Peyer's patch (tissue), 4 donors: ENCODE measurements at places on chromosomes 2 and 18.

GRCh38 chr2:100924520-100925451 is 77.3 kb upstream of the RPL31 start:
- H3K4me3 ChIP-seq: peak overlapping the region; percentile 28
- H3K27ac ChIP-seq: peak overlapping the region; percentile 40
- DNase-seq: peak; percentile 23
- peaks cover 10% of the 10 kb centered on the region for H3K36me3 ChIP-seq

GRCh38 chr2:28361991-28362710 is 30.5 kb upstream of the FOSL2 start:
- H3K4me1 ChIP-seq: peaks cover 16% of the 10 kb centered on the region
- no peaks in the 10 kb centered on the region for H3K27me3 ChIP-seq
- H3K27ac ChIP-seq: no peak overlapping the region
- no peaks in the 10 kb centered on the region for H3K36me3 ChIP-seq

DNA sequence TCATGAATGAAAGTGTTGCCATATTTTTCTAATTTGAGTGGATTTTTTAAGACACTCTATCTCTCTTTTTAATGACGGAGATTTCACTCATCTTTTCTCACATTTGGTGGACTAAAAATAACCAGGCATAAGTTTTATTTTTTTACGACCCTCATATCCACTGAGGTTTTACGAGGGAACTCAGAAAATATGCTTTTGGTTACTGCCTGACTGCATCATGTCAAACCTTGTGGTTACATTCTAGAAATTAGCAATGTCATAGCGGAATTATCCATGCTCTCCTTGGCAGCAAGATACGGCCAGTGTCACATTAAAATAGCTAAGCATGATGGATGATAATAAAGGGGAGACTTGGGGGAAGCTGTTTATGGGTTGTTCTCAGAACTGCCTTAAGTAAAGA is 428.6 kb upstream of the FSHR start:
- no peaks in the 10 kb centered on the region for H3K36me3 ChIP-seq
- no peaks in the 10 kb centered on the region for H3K27me3 ChIP-seq
- no peak overlapping the region for H3K4me3 ChIP-seq
- H3K4me1 ChIP-seq: no peaks in the 10 kb centered on the region

- H3K27me3 ChIP-seq: no peaks in the 10 kb centered on the region
- no peak for DNase-seq
- H3K27ac ChIP-seq: no peak overlapping the region
- H3K4me3 ChIP-seq: no peak overlapping the region
- no peaks in the 10 kb centered on the region for H3K4me1 ChIP-seq
Measured at GRCh38 chr18:69161383-69162028, 239.2 kb upstream of the DOK6 start.

GRCh38 chr18:63909870-63910269 is 2.1 kb downstream of the SERPINB10 start:
- no peak overlapping the region for H3K27ac ChIP-seq
- no peak overlapping the region for H3K4me3 ChIP-seq
- no peak for DNase-seq
- no peaks in the 10 kb centered on the region for H3K4me1 ChIP-seq
- H3K27me3 ChIP-seq: no peaks in the 10 kb centered on the region
- H3K36me3 ChIP-seq: no peaks in the 10 kb centered on the region

- no peak overlapping the region for H3K27ac ChIP-seq
- H3K36me3 ChIP-seq: no peaks in the 10 kb centered on the region
- no peak for DNase-seq
- H3K4me1 ChIP-seq: no peaks in the 10 kb centered on the region
- no peaks in the 10 kb centered on the region for H3K27me3 ChIP-seq
Measured at GRCh38 chr18:47410139-47410538, 158.7 kb upstream of the SKOR2 start.

GRCh38 chr2:45432406-45432805 is 178.7 kb downstream of the SRBD1 start:
- no peak overlapping the region for H3K27ac ChIP-seq
- H3K4me3 ChIP-seq: no peak overlapping the region
- H3K4me1 ChIP-seq: no peaks in the 10 kb centered on the region
- no peaks in the 10 kb centered on the region for H3K36me3 ChIP-seq
- no peak for DNase-seq

DNA sequence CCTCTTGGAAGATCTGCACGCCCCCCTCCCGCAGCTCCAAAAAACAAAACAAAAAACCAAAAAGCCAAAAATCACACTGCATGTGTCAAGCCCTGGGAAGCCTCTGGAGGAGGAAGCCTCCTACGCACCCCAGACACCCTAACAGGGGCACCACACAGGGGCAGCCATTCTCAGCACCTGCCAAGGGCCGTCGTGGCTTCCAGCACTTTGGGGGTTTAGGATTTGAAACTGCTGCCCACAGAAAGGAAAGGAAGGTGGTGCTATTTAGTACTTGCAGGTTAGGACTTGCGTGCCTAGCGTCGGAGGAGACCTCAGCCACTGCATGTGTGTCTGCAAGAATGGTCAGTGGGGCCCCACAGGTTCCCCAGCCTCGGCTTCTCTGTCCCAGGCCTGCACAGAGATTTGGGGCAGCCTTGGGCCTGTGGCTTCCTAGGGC is 419 bp upstream of the GPR55 start:
- no peaks in the 10 kb centered on the region for H3K36me3 ChIP-seq
- no peak overlapping the region for H3K4me3 ChIP-seq
- no peak overlapping the region for H3K27ac ChIP-seq
- H3K27me3 ChIP-seq: no peaks in the 10 kb centered on the region
- DNase-seq: peak; percentile 31

DNA sequence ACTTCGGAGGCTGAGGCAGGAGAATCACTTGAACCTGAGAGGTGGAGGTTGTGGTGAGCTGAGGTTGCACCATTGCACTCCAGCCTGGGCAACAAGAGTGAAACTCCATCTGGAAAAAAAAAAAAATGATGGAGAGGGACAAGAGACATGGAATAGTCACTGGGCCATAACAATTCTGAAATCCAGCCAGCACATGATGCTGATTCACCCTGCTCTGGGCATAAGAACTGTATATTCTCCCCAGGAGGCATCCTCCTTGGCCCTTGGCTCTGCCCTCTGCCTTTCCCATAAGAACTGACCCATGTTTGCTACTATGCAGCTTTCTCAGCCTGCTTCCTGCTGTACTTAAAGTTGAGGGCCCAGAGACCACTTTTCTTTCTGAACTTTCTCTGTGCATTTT is 297.7 kb downstream of the GBX2 start:
- H3K27ac ChIP-seq: no peak overlapping the region
- no peaks in the 10 kb centered on the region for H3K36me3 ChIP-seq
- H3K27me3 ChIP-seq: no peaks in the 10 kb centered on the region
- H3K4me1 ChIP-seq: no peaks in the 10 kb centered on the region

GRCh38 chr2:179377296-179377695 is 112.7 kb upstream of the SESTD1 start:
- no peak overlapping the region for H3K27ac ChIP-seq
- no peak for DNase-seq
- H3K27me3 ChIP-seq: no peaks in the 10 kb centered on the region
- no peaks in the 10 kb centered on the region for H3K36me3 ChIP-seq

DNA sequence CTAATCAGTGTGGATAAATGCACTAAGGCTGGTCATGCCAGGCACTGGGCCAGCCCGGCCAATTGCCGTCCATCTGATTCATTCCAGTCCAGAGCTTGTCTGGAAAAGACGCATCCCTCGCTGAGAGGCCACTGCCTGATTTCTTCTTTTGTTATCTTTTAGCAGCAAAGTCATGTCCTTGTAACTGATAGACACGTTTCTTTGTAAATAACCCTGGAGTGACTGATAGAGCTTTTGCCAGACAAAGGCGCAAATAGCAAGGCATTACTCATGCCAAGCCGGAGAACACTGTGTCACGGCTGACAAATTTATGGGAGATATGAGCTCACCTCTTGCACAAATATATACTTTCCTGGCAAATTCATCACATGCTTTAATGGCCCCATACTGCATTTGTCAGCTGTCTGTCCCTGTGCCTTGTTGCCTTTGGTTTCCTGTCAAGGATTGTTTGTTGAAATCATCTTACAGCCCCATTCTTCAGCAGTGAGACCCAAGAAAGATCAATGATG is 164.4 kb downstream of the ETAA1 start:
- no peak for DNase-seq
- no peaks in the 10 kb centered on the region for H3K27me3 ChIP-seq
- H3K36me3 ChIP-seq: no peaks in the 10 kb centered on the region

GRCh38 chr18:3554091-3554601 is 104.2 kb downstream of the TGIF1 start:
- no peak overlapping the region for H3K4me3 ChIP-seq
- H3K4me1 ChIP-seq: no peaks in the 10 kb centered on the region
- no peaks in the 10 kb centered on the region for H3K36me3 ChIP-seq
- no peak for DNase-seq
- H3K27ac ChIP-seq: no peak overlapping the region
- H3K27me3 ChIP-seq: no peaks in the 10 kb centered on the region

DNA sequence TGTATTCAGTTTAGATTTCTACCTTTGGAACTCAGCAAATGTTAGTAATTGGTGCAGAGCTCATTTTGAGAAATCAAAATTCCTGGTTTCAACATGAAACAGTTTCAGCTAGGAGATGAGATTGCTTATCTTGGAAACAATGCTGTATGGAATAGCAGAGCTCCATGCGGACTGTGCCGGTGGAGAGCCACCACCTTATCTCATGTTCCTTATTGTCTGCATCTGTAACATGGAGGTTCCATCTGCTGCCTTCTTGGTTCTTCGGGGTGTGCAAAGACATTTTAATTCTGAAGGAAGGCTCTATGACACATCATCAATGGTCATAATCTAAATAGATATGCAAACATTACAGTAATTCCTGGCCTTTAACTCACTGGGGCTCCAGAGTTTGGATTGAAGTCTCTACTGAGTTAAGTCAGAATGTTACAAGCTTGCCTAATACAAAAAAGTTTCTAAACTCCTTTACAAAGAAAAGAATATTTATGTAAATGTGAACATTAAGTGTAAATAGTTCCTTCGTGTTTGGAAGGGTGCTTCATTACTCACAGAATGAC is 65.3 kb downstream of the PRKRA start:
- no peaks in the 10 kb centered on the region for H3K27me3 ChIP-seq
- H3K36me3 ChIP-seq: no peaks in the 10 kb centered on the region
- no peak for DNase-seq
- H3K4me1 ChIP-seq: no peaks in the 10 kb centered on the region
- no peak overlapping the region for H3K27ac ChIP-seq
- no peak overlapping the region for H3K4me3 ChIP-seq

GRCh38 chr2:36392571-36393255 is 37.1 kb downstream of the CRIM1 start:
- no peak for DNase-seq
- no peak overlapping the region for H3K27ac ChIP-seq

DNA sequence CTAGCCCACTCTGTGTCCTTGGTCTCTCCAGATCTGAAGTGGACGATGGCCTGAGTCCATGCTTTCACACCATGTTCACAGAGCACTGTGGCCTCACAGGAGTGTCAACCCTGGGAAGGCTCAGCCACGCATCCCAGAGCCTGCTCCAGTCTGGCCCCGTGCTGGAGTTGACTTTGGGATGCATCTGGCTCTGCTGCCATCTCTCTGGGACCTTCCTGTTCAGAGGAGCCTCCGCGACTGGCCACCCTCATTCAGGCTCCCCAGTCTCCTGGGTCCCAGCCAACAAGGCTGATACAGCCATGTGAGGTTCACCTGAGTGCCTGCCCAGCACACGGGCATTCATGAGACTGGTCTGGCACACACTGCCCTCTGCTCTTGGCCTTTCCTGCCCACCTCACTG is 199.7 kb upstream of the RAB6C start:
- H3K27ac ChIP-seq: no peak overlapping the region
- no peak overlapping the region for H3K4me3 ChIP-seq
- no peaks in the 10 kb centered on the region for H3K27me3 ChIP-seq
- no peak for DNase-seq
- no peaks in the 10 kb centered on the region for H3K4me1 ChIP-seq

- no peaks in the 10 kb centered on the region for H3K36me3 ChIP-seq
- no peak overlapping the region for H3K27ac ChIP-seq
- H3K4me1 ChIP-seq: no peaks in the 10 kb centered on the region
- no peaks in the 10 kb centered on the region for H3K27me3 ChIP-seq
- H3K4me3 ChIP-seq: no peak overlapping the region
Measured at GRCh38 chr2:236956641-236957040, 129.0 kb upstream of the COPS8 start.

DNA sequence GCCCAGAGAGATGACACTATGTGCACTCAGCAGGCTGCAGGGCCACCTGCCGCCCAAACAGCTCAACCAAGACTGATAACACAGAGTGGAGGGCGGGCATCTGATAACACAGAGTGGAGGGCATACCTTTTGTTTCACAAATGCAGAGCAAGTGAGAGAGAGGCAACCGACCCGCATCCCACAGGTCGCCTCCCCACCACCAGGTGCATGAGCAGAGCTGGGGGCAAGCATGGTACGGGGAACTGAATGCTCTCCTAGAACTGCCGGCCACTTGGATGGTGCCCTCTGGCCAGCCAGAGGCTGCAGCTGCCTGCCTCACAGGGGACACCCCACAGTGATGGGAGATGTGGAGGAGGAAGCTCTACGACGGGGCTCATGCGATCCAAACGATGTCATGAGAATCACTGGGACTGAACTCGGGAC is 49.5 kb downstream of the ANO7 start:
- H3K27ac ChIP-seq: no peak overlapping the region
- H3K27me3 ChIP-seq: no peaks in the 10 kb centered on the region
- H3K36me3 ChIP-seq: peaks cover 98% of the 10 kb centered on the region
- no peak overlapping the region for H3K4me3 ChIP-seq
- no peaks in the 10 kb centered on the region for H3K4me1 ChIP-seq

DNA sequence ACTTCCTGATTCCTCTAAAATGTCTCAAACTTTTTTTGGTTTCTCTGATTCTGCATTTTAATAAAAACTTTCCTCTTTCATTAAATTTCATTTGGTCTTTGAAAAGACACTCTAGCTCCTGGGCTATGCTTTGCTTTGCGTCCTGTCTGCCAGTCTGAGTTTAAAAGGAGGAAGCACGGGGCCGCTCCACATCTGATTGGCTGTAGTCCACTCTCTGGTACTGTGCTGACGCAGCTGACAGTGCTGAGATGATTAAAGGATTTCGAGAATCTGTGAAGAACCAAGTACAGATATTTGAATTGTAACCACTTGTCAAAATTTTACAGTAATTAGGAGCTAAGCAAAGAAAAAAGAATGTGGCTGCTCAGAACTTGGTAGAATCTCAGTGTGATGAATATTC is 199.6 kb upstream of the HNMT start:
- DNase-seq: no peak
- no peaks in the 10 kb centered on the region for H3K36me3 ChIP-seq
- H3K4me1 ChIP-seq: no peaks in the 10 kb centered on the region

DNA sequence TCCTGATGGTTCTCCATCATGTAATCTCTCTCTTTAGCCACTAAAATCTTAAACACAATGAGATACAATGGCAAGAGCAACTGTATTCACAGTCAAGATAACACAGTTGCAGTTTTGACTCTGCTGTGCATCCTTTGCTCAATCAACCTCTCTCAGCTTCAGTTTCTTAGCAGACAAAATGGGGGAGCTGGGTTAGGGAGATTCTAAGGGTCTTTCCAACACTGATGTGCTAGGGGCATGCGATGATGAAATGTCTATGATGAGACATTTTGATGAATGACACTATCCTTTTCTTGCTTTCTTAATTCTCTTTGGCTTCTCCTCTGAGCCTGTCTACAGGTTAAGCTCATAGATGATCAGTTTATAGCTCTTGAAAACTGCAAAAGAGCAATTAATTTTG is 1.1 kb downstream of the SERPINB10 start:
- H3K4me3 ChIP-seq: no peak overlapping the region
- DNase-seq: no peak
- no peaks in the 10 kb centered on the region for H3K36me3 ChIP-seq
- no peaks in the 10 kb centered on the region for H3K27me3 ChIP-seq
- no peak overlapping the region for H3K27ac ChIP-seq
- no peaks in the 10 kb centered on the region for H3K4me1 ChIP-seq

- H3K27ac ChIP-seq: no peak overlapping the region
- H3K36me3 ChIP-seq: no peaks in the 10 kb centered on the region
- no peak for DNase-seq
- H3K27me3 ChIP-seq: no peaks in the 10 kb centered on the region
Measured at GRCh38 chr2:54267577-54267976, 11.5 kb upstream of the TSPYL6 start.
